Activated naive CD8-positive, alpha-beta T cell treated with anti-CD3 and anti-CD28 coated beads, Interleukin-2, amount 10 ng/mL, durations not matched to agents 7 days and 5 days (primary cell): ENCODE measurements at places on chromosomes 16 and 17. TPM values are rescaled to one million over a fixed set of nuclear protein-coding genes. Genes with fewer than 3 reads are reported as not detected.

GRCh38 chr16:1825381-1825863, 1.2 kb downstream of the HAGH start:
- no peaks in the 10 kb centered on the region for H3K27me3 ChIP-seq
- peak overlapping the region; percentile 60 for H3K27ac ChIP-seq
- peaks cover 1% of the 10 kb centered on the region for H3K36me3 ChIP-seq
- peak overlapping the region; percentile 81 for H3K4me3 ChIP-seq

- no peaks in the 10 kb centered on the region for H3K36me3 ChIP-seq
- H3K27ac ChIP-seq, result no peak overlapping the region
- no peak for DNase-seq
- no peak overlapping the region for H3K4me3 ChIP-seq
- peaks cover 2% of the 10 kb centered on the region for H3K4me1 ChIP-seq
- peaks cover 16% of the 10 kb centered on the region for H3K27me3 ChIP-seq
Measured at GRCh38 chr16:58030136-58030840, 4.7 kb downstream of the MMP15 start.

GRCh38 chr16:51355875-51356274, 204.8 kb upstream of the SALL1 start:
- H3K27ac ChIP-seq, result no peak overlapping the region
- H3K36me3 ChIP-seq, result no peaks in the 10 kb centered on the region
- no peaks in the 10 kb centered on the region for H3K4me1 ChIP-seq
- no peak for DNase-seq
- no peaks in the 10 kb centered on the region for H3K27me3 ChIP-seq

NXPH3 gene
- 0.14 TPM for total RNA-seq

CRYBA1 gene
- total RNA-seq, result not detected
